Stimulated activated CD8-positive, alpha-beta memory T cell treated with anti-CD3 and anti-CD28 coated beads, Interleukin-7, amount 100 ng/mL, for 48 hours (primary cell): ENCODE measurements at places on chromosomes 6 and 20.

- no peak for DNase-seq
Observed at GRCh38 chr6:70277470-70277869, 25.4 kb downstream of the COL9A1 start.

GRCh38 chr20:20407891-20408805, 40.2 kb downstream of the INSM1 start:
- DNase-seq, result no peak

GRCh38 chr6:112118034-112118433, 30.6 kb downstream of the FAM229B start:
- DNase-seq, result no peak

DNA sequence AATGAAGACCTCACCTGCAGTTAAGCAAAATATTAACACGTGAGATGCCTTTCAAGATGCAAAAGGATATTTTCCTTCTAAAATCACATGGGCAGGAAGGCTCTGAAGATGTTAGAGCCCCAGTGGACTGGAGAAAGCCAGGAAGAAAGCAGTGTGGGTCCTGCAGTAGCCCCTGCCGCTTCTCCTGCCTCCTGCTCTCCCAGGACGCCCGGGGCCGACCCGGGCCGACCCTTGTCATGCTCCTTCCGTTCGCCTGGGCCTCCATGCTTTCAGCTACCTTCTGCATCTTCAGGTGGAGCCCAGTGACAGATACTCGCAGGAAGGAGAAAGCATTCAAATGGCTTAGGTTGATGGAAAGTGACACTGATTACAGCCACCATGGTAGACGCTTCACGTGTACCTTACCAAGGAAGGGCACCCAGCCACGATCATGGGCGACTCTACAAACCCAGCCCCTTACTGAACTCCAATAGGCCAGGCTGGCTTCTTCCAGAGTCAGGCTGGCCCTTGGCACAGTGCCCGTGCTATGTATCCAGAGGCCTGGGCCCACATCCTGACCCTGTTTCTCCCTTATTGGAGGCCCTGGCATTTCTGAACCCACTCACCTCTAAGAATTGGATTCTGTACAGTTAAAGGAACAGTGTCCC, 69.0 kb downstream of the TCP11 start:
- DNase-seq, result no peak

GRCh38 chr6:80436663-80437062, 330.2 kb downstream of the BCKDHB start:
- DNase-seq, result no peak

GRCh38 chr6:112801468-112802080, 454.4 kb downstream of the RFPL4B start:
- no peak for DNase-seq

DNA sequence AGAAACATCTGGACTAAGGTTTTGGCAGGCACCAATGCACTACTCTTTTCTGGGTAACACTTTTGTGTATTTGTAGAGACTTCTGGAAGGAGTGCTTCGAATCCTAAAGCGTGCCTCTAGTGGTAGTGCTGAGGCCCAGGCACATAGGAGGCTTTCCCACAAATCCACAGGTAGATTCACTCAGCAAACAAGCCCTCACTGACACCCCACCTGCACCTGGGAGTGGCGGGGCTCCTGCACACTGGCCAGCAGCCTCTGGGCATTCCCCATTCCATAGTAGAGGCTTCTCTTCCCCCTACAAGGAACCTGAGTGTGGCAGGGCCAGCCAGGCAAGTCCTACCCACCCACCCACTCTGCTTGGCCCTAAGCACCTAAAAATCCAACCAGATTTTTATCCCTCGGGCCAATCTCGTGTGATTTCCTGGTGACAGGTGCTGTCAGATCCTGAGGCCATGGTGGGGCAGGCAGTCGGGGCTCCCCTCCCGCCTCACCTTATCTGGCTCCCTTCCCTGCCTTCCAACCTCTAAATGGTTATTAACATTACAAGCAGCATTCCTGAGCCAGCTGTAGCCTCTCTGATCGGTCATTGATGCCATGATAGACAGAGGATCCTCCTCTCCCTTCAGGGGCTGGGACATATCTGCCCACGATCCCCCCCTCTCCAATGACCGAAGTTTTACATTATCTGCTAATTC, 82.4 kb downstream of the SLC2A10 start:
- no peak for DNase-seq

DNA sequence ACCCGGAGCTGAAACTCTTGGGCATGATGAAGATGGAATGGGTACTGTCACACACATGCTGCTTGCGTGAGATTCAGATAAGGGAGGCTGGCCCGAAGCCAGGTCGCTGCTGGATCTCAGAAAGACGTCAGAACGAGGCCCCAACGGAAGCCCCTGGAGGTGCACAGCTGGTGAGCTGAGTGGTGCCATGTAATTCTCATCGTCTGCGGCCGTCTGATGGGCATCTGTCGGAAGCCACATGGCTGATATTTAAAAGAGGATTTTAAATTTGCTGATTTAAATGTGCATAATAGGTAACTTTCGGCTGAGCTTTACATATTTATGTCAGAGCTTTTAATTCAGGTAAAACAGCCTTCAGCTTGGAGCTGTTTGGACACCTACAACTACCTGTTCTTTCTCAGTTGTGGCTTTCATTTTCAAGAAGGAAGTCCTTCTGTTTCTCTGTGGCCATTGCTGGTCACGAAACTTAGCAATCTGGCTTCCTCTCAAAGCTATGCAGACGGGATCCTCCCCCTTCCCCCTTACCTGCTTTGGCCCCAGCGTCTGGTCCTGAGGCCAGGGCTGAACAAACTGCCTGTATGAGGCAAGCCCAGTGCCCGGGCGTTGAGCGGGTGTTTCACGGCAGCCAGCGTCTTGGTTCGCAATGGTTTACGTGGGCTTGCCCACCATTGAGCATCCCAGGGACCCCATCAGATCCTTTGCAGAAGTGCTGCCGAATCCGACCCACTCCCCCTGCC, 9.2 kb downstream of the SLCO4A1 start:
- peak; percentile 79 for DNase-seq

GRCh38 chr20:36775196-36775595, 1.6 kb upstream of the DSN1 start:
- no peak for DNase-seq

DNA sequence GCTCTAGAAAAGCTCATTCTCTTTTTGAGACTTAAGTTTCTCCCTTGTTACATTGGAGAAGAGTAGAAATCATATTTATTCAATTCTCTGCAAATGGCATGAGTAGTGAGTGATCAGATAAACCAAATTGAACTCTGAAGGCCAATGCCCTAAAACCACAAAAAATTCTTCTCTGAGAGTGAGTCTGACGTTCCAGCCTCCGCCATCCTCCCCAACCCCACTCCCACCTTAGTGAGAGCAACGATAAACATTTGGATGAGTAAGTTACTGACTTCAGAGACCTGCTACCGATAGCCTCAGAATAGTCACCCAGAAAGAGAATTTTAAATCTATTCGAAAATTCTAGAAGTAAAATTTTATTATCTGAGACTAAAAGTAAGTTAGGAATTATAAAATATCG, 94.6 kb downstream of the TFAP2A start:
- DNase-seq, result no peak

GRCh38 chr6:134703206-134703605, 246.7 kb downstream of the ALDH8A1 start:
- DNase-seq, result no peak

DNA sequence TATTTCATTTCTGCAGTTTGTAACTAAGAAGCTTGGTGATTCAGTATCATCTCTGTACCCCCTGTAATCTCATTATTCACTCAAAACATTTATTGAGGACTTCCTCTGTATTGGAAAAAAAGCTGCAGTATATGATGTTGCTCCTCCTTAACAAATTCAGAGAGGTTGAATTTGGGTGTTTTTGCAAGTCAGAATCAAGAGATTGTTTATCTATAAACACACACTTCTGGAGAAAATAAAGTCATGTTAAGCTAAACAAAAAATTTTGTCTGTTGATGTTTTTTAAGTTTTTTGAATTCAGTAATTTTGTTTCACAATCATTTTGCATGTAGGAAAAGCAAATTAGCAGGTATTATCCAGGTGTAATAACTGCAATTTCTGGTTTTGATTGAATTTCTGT, 11.4 kb upstream of the RHAG start:
- DNase-seq, result no peak

DNA sequence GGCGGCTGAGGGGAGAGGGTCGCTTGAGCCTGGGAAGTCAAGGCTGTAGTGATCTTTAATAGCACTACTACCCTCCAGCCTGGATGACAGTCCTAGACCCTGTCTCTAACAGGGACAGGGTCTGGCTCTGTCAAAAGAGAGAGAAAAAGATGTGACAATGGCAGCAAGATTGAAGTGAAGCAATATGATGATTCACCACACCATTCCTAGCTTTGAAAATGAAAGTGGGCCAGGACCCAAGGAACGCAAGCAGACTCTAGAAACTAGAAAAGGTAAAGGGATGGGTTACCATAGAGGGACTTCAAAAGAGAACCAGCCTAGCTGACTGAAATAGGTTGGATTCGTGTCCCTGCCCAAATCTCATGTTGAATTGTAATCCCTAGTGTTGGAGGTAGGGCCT, 426.9 kb downstream of the HTR1B start:
- DNase-seq, result no peak

GRCh38 chr20:23116311-23117089, 30.4 kb upstream of the CD93 start:
- no peak for DNase-seq

GRCh38 chr6:165676435-165677068, 13.5 kb upstream of the PDE10A start:
- no peak for DNase-seq

DNA sequence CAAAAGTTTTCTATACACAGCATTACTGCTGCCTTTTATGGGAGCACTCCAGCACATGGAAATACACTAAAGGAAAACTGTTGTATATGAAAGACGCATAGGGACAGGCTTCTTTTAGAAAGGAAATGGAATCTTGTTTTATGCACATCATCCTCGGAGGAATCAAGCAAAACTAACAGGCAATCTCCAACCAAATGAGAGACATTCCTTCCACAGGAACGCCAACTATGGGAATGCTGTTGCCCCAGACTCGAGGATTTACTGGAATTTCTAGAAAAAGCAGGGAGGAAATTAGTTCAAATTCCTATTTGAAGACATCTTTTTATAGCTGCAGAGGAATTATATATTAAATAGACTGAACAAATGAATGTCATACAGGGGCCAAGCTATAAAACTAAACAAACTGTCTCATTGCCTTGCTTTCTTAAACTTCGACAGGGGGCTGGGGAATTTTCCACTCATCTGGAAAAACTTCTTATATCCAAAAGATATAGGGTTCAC, 52.2 kb downstream of the LYRM4 start:
- no peak for DNase-seq

DNA sequence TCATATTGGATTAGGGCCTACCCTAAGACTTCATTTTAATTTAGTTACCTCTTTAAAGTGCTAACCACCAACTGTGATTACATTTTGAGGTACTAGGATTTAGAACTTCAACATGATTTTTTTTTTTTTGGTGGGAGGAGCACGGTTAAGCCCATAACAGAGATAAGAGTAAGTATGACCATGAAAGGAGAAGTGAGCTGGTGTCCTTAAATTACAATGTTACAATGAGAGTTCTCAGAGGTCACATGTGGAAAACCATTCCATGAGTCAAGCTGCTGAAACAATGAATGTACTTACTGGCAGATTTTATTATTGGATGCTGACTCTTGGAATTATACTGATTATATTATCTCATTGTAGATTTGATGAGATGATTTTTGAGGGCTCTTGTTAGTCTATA, 779.3 kb upstream of the CITED2 start:
- DNase-seq, result no peak

GRCh38 chr6:17894191-17894590, 93.2 kb downstream of the KIF13A start:
- DNase-seq, result no peak

DNA sequence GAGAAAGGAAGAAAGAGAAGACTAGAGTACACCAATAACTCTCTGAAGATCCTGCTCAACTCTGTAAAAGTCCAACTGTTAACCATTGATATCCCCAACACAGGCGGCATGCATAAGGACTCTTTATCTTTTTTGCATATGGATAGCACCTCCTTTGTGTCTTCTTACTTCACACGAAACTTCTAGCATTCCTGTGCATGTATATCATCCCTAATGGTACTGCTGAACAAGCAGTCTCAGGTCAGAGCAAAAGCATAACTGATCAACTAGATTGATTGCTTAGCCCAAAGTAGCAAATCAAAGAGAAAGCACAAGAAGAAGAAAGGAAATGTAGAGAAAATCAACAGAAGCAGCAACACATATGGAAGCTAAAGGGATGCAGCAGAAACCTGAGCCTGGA, 234.4 kb downstream of the SYNE1 start:
- no peak for DNase-seq

DNA sequence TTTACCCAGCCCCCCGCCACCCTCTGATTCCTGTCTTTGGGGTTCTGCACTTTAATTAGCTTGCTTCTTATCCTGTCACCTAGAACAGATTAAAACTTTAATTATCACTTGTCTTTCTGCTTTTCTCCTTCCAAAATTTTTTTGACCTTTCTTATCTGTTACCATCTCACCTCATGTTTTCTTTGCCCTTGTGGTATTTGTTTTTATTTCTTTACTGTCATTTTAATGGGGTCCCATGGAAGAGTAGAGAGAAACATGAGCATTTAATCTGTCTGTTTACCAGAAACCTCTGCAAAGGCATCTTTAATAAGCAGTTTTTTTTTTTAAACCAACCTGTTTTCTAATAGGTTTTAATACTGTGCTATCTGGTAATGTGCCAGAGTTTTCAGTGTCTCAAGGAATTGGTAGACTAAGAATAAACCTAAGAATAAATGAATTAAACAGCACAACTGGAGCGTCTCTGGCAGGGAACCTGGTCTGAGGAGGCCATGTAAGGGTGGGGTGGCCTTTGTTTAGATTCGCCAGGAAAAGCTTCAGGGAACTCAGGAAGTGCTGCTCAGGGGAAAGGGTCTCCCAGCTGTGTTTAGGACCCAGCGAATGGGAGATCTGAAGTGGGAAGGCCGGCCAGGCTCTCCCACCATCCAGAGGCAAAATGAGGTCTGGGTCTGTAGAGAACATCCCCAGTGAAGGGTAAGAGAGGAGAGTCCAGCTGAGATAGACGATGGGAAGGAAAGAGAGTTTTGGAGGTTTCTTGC, 69.8 kb downstream of the ARID1B start:
- no peak for DNase-seq

DNA sequence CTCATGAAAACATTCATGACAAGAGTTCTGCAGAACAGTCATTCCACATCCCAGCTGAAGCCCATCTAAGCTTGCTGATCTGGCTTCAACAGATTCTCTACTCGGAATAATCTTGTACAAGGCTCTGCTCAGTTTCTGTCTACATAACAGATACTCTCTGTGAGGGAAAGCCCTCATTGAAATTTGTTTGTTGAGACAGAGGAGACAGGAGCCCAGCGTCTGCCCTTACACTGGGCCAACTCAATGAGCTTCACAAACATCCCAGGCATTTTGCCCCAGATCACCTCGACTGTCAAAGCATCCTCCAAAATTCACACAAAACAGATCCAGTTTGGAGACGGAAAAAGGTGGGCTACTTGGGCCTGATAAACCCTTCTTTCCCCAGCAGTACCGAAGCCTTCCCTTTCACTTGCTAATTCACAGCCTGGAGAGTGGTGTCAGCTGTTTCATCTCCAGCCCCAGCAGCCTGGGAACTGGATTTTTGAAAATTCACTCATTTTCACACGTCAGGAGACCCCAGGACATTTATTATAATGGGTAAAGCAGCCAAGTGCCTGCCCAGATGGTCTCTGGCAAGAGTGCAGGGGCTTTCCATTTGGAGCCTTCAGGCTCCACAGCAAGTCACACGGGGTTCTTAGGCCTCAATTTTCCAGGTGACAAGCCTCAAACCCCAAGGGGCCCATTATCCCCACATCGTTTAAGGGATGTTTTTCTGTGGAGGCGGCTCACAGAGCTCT, 7.3 kb downstream of the CCDC167 start:
- no peak for DNase-seq
